ENCODE measurements at places on chromosomes 13 and 19. TPM values are rescaled to one million over a fixed set of nuclear protein-coding genes. Genes with fewer than 3 reads are reported as not detected.

DNA sequence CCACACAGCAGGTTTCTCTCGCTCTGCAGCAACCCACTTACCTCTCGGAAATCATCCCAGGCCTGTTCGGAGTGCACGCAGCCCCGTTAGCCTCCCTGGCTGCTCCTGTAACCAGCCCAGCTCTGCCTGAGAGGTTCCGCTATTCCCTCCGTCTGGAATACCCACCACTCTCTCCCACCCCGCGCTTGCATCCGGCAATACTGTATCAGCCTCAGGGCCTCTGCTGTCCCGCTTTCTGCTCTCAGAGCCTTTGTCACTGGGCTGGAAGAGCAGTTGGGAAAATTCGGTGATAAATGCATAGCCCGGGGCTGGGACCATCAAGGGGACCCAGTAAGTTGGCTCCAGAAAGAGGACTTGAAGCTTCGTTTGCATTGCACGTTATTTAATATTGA lies 759 bp upstream of the TLE6 start:
- no peak for DNase-seq
- H3K4me3 ChIP-seq, result peak overlapping the region; percentile 16
- H3K4me1 ChIP-seq, result peaks cover 15% of the 10 kb centered on the region

GRCh38 chr13:98896868-98897144 lies 81.1 kb downstream of the DOCK9 start:
- H3K4me3 ChIP-seq, result no peak overlapping the region
- DNase-seq, result no peak
- H3K4me1 ChIP-seq, result no peaks in the 10 kb centered on the region
- H3K36me3 ChIP-seq, result no peaks in the 10 kb centered on the region
- H3K27me3 ChIP-seq, result no peaks in the 10 kb centered on the region
- H3K27ac ChIP-seq, result no peak overlapping the region

DNA sequence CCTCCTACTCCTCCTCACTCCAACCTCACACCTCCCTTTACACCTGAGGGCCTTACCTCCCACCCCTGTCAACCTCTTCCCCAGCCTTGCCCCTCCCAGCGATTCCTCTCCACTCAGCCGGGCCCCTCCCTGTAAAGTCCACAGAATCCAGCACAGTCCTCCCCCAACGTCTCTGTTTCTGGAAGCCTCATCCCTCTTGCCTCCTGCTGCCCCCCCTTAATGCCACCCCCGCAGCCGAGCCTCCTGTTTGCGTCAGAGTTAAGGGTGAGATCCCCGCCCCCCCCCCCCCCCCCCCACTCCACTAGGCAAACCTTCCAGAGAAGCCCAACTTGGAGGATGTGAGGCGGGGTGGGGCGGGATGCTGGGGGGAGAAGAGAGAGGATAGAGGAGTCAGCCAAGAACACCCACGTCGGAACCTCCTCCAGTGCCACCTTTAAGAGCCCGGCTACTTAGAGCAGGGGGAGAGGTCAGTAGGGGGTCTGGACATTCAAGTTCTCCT lies 2.1 kb downstream of the UNC13A start:
- no peak overlapping the region for H3K4me3 ChIP-seq
- DNase-seq, result no peak
- H3K27me3 ChIP-seq, result peaks cover 46% of the 10 kb centered on the region
- no peak overlapping the region for H3K27ac ChIP-seq
- H3K4me1 ChIP-seq, result no peaks in the 10 kb centered on the region

DNA sequence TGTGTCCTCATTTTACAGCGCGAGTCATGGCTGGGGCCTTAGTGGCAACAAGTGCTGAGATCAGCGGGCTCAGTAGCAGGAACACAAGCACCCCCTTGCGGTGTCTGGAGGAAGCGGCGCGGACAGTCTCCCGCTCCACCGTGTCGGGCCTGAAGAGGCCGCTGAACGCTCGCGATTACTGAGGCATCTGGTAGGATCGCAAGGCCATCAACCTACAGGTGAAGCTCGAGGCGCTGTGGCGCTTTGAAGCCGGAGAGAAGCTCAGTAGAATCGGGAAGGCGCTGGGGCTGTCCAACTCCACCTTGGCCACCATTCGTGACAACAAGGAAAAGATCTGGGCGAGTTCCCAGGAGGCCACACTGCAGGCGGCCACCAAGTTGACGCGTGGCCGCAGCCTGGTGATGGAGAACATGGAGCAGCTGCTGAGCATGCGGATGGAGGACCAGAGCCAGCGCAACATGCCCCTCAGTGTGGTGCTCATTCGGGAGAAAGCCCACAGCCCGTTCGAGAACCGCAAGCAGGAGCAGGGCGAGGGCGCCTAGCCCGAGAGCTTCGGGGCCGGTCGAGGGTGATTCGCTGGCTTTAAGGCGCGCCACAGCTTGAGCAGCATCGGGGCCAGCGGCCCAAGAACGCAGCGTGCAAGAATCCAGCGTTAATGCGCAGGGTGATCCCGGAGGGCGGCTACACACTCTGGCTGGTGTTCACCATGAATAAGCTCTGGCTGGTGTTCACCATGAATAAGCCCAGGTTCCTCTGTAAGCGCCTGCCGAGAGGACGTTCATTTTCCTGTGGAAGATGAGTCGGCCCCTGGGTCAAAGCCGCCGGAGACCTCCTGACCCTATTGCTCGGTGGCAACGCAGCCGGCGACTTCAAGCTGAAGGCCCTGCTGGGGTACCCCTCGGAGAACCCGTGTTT lies 8.3 kb upstream of the MZF1 start:
- H3K27ac ChIP-seq, result no peak overlapping the region
- no peaks in the 10 kb centered on the region for H3K36me3 ChIP-seq
- no peaks in the 10 kb centered on the region for H3K4me1 ChIP-seq
- peak; percentile 68 for DNase-seq

GRCh38 chr13:109990296-109990695 lies 203.9 kb upstream of the IRS2 start:
- no peaks in the 10 kb centered on the region for H3K4me1 ChIP-seq
- DNase-seq, result no peak
- H3K27me3 ChIP-seq, result no peaks in the 10 kb centered on the region
- H3K27ac ChIP-seq, result no peak overlapping the region

GFY gene
- total RNA-seq, result not detected

GRCh38 chr13:52929846-52930245 lies 81.4 kb upstream of the PCDH8 start:
- no peak overlapping the region for H3K4me3 ChIP-seq
- no peak for DNase-seq
- H3K27ac ChIP-seq, result no peak overlapping the region

- H3K27me3 ChIP-seq, result no peaks in the 10 kb centered on the region
- peak within 1 kb of the TSS; percentile 98 for H3K27ac ChIP-seq
- H3K36me3 ChIP-seq, result no peaks in the 10 kb centered on the region
- DNase-seq, result peak; percentile 68
- H3K4me3 ChIP-seq, result peak within 1 kb of the TSS; percentile 86
These were observed at the start of gene UBE2M for GRCh38 chr19:58558066-58558622. UBE2M (minus strand) TSS chr19:58558611; CDS start chr19:58558381, 230 bp downstream.

GRCh38 chr19:42313096-42313839 lies at the start of gene TMEM145:
TMEM145 (plus strand) TSS chr19:42313309; CDS start chr19:42313377, 68 bp downstream.
- H3K36me3 ChIP-seq, result no peaks in the 10 kb centered on the region
- no peaks in the 10 kb centered on the region for H3K4me1 ChIP-seq
- H3K27me3 ChIP-seq, result no peaks in the 10 kb centered on the region
- peak within 1 kb of the TSS; percentile 35 for H3K4me3 ChIP-seq
- DNase-seq, result peak; percentile 84

GRCh38 chr19:39679791-39680168 lies 24.1 kb downstream of the LGALS16 start:
- DNase-seq, result no peak
- H3K4me3 ChIP-seq, result no peak overlapping the region
- no peaks in the 10 kb centered on the region for H3K27me3 ChIP-seq

MISP gene
- 1.2 TPM for total RNA-seq

- H3K27me3 ChIP-seq, result no peaks in the 10 kb centered on the region
- no peaks in the 10 kb centered on the region for H3K4me1 ChIP-seq
- peak overlapping the region; percentile 44 for H3K4me3 ChIP-seq
- H3K27ac ChIP-seq, result no peak overlapping the region
These were observed 1.2 kb downstream of the MEDAG start for GRCh38 chr13:30907121-30907861.

DDX49 gene
- total RNA-seq, result 24.4 TPM

DNA sequence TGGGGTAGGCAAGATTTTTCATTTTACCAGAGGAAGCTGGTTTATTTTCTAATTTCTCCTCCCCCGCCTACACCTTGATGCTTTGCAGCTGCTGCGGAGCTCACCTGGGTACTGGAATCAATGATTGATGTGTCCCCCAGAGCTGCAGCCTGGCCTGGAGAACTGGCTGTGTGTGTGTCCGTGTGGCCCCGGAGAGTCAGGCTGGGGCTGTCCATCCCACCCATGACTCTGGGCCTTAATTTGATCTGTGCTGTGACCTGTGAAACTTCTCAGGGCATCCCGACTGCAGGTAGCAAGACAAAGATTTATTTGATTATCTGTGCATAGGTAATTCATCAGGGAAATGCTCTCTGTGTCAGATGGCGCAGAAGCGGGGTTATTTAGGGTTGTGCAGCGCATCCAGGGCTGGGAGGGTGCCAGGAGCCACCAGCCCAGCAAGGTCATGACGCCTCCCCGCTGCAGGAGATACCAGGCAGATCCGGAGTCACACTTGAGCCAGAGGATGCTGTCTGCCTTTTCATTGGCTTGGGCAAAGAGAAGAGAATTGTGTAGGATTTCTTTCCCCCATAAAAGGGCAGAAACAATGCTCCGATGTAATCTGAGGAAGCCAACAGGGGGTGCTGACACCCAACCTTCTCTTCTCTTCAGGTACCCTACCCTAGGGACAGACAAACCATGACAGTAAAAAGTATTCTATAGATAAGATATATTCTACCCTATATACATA lies 346.6 kb downstream of the TSHZ3 start:
- no peak overlapping the region for H3K4me3 ChIP-seq
- H3K27ac ChIP-seq, result no peak overlapping the region
- no peaks in the 10 kb centered on the region for H3K4me1 ChIP-seq
- H3K36me3 ChIP-seq, result no peaks in the 10 kb centered on the region
- H3K27me3 ChIP-seq, result no peaks in the 10 kb centered on the region

DNA sequence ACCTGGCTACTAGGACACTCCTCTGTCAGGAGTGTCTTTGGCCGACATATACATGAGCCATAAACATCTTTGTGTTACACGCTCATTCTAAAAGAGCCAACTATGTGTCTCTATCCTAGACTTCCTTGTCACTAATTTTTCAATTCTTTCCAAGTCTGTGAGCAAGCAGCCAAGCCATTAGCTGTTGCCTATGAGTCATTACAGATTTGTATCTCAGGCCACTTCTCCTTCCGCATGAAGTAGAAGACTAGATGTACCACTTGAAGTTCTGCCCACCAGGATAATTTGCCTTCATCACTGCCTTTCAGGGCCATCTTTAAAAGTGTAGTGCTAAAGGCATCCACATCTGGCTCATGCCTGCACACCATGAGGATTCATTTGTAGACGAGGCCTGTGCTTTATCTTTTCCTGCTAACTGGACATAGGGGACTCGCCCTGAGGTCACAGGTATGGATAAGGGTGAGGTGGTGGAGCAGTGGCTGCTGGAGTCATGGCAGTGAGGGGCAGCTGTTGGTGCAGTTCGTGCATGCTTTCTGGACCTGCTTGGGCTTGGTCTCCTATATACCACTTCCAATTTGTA lies 126.1 kb upstream of the KL start:
- no peak for DNase-seq
- no peaks in the 10 kb centered on the region for H3K27me3 ChIP-seq
- H3K27ac ChIP-seq, result no peak overlapping the region
- H3K36me3 ChIP-seq, result no peaks in the 10 kb centered on the region
- H3K4me1 ChIP-seq, result no peaks in the 10 kb centered on the region
- H3K4me3 ChIP-seq, result no peak overlapping the region

- no peak overlapping the region for H3K27ac ChIP-seq
- H3K36me3 ChIP-seq, result no peaks in the 10 kb centered on the region
- H3K4me3 ChIP-seq, result no peak overlapping the region
- H3K4me1 ChIP-seq, result no peaks in the 10 kb centered on the region
These were observed 4.4 kb upstream of the REXO1 start for GRCh38 chr19:1852581-1853128.

GRCh38 chr19:54792814-54793213 lies 10.6 kb upstream of the KIR2DL4 start:
- DNase-seq, result no peak
- H3K27ac ChIP-seq, result no peak overlapping the region
- no peaks in the 10 kb centered on the region for H3K27me3 ChIP-seq

GRCh38 chr19:5042556-5042955 lies 73.6 kb downstream of the KDM4B start:
- H3K4me1 ChIP-seq, result peaks cover 21% of the 10 kb centered on the region
- H3K4me3 ChIP-seq, result no peak overlapping the region
- H3K27ac ChIP-seq, result no peak overlapping the region
- no peaks in the 10 kb centered on the region for H3K27me3 ChIP-seq

DNA sequence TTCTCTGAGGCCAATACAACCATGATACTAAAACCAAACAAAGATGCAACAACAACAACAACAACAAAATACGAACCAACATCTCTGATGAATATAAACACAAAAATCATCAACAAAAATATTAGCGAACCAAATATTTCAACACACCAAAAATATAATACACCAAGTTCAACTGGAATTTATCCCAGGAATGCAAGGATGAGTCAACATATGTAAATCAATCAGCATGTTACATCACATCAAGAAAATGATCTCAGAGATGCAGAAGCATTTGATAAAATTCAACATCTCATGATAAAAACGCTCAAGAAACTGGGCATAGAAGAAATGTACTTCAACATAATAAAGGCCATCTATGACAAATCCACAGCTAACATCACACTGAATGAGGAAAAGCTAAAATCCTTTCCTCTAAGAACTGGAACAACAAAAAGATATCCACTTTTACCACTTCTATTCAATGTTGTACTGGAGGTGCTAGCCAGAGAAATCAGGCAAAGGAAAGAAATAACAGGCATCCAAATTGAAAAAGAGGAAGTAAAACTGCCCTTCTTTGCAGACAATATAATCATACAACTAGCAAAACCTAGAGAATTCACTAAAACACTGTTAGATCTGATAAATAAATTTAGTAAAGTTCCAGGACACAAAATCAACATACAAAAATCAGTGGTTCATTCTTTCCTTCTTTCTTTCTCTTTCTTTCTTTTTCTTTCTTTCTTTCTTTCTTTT lies 2448.7 kb upstream of the PCDH20 start:
- no peak for DNase-seq
- H3K4me1 ChIP-seq, result no peaks in the 10 kb centered on the region
- H3K27ac ChIP-seq, result no peak overlapping the region
- no peak overlapping the region for H3K4me3 ChIP-seq

CABP5 gene
- not detected for total RNA-seq

GRCh38 chr13:25329706-25330105 lies 28.3 kb downstream of the NUP58 start:
- H3K27me3 ChIP-seq, result no peaks in the 10 kb centered on the region
- no peak overlapping the region for H3K4me3 ChIP-seq
- no peaks in the 10 kb centered on the region for H3K4me1 ChIP-seq
- peaks cover 8% of the 10 kb centered on the region for H3K36me3 ChIP-seq
- H3K27ac ChIP-seq, result no peak overlapping the region

- H3K4me3 ChIP-seq, result peak overlapping the region; percentile 52
- H3K27me3 ChIP-seq, result no peaks in the 10 kb centered on the region
- no peak overlapping the region for H3K27ac ChIP-seq
- DNase-seq, result no peak
- peaks cover 7% of the 10 kb centered on the region for H3K4me1 ChIP-seq
These were observed 949 bp downstream of the C3 start for GRCh38 chr19:6719540-6719861.

CDC34 gene
- total RNA-seq, result 26.2 TPM

GRCh38 chr19:4984438-4984990 lies 15.6 kb downstream of the KDM4B start:
- H3K36me3 ChIP-seq, result no peaks in the 10 kb centered on the region
- no peak overlapping the region for H3K4me3 ChIP-seq
- no peaks in the 10 kb centered on the region for H3K4me1 ChIP-seq
- DNase-seq, result no peak

SYNGR4 gene
- 0.19 TPM for total RNA-seq

TBCB gene
- 25.0 TPM for total RNA-seq

GRCh38 chr19:17324357-17325114 lies 10.1 kb downstream of the ANO8 start:
- H3K4me1 ChIP-seq, result no peaks in the 10 kb centered on the region
- H3K27ac ChIP-seq, result no peak overlapping the region
- H3K27me3 ChIP-seq, result no peaks in the 10 kb centered on the region
- H3K4me3 ChIP-seq, result no peak overlapping the region

ZNF723 gene
- total RNA-seq, result not detected
